Thoracic aorta (tissue), 2 donors: ENCODE measurements at places on chromosomes 11 and 22. TPM values are rescaled to one million over a fixed set of nuclear protein-coding genes. Genes with fewer than 3 reads are reported as not detected.

GAL3ST1 gene
- total RNA-seq: 1.5 TPM

YAP1 gene
- 434 TPM for total RNA-seq

ISX gene
- not detected for total RNA-seq

CASP5 gene
- total RNA-seq: not detected

- H3K4me1 ChIP-seq: no peaks in the 10 kb centered on the region
- H3K27ac ChIP-seq: no peak overlapping the region
- H3K4me3 ChIP-seq: no peak overlapping the region
- H3K27me3 ChIP-seq: no peaks in the 10 kb centered on the region
- DNase-seq: no peak
These were observed 13.0 kb downstream of the SCN4B start for GRCh38 chr11:118139578-118139977.

GRCh38 chr11:72013765-72014711 is 15.3 kb downstream of the IL18BP start:
- peak overlapping the region; percentile 14 for H3K4me3 ChIP-seq
- peak overlapping the region; percentile 49 for H3K27ac ChIP-seq
- peaks cover 49% of the 10 kb centered on the region for H3K4me1 ChIP-seq

- no peaks in the 10 kb centered on the region for H3K36me3 ChIP-seq
- H3K27ac ChIP-seq: no peak overlapping the region
- no peaks in the 10 kb centered on the region for H3K4me1 ChIP-seq
- DNase-seq: no peak
These were observed 8.0 kb upstream of the SLCO2B1 start for GRCh38 chr11:75142714-75143419.

- H3K4me3 ChIP-seq: no peak overlapping the region
- no peak for DNase-seq
- no peaks in the 10 kb centered on the region for H3K4me1 ChIP-seq
- no peak overlapping the region for H3K27ac ChIP-seq
- no peaks in the 10 kb centered on the region for H3K36me3 ChIP-seq
These were observed 18.2 kb upstream of the ELFN2 start for GRCh38 chr22:37445501-37445900.

- no peaks in the 10 kb centered on the region for H3K36me3 ChIP-seq
- H3K4me1 ChIP-seq: peaks cover 31% of the 10 kb centered on the region
- no peak for DNase-seq
- H3K27ac ChIP-seq: no peak overlapping the region
- no peaks in the 10 kb centered on the region for H3K27me3 ChIP-seq
These were observed 25.1 kb downstream of the LGR4 start for GRCh38 chr11:27447288-27448183.

GRCh38 chr11:3674189-3674588 is 3.0 kb upstream of the CHRNA10 start:
- no peak overlapping the region for H3K27ac ChIP-seq
- no peak overlapping the region for H3K4me3 ChIP-seq
- no peaks in the 10 kb centered on the region for H3K27me3 ChIP-seq
- peaks cover 56% of the 10 kb centered on the region for H3K36me3 ChIP-seq
- DNase-seq: no peak

- no peaks in the 10 kb centered on the region for H3K36me3 ChIP-seq
- H3K4me3 ChIP-seq: peak overlapping the region; percentile 69
- peak; percentile 15 for DNase-seq
- no peaks in the 10 kb centered on the region for H3K4me1 ChIP-seq
- no peak overlapping the region for H3K27ac ChIP-seq
These were observed 99.4 kb downstream of the MIAT start for GRCh38 chr22:26756675-26757293.

DNA sequence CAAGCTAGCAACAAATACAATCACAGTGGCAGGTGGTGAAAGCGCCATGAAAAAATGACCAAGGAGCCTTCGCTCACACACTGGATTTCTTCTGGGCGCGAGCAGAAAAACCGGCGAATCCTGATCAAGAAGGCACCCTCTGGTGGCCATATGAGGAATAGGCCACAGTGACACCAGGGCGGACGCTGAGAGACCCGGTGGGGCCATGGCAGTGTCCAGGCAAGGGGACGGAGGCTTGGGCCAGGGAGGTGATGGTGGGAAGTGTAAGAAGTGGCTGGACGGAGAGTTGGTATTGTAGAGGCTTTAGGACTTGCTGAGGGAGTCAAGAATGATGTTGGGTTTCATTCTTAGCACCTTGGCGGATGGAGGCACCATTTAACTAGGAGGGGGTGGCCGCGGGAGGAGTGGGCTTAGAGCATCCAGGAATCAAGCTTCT is 16.9 kb upstream of the RAC2 start:
- no peak overlapping the region for H3K27ac ChIP-seq
- H3K27me3 ChIP-seq: peaks cover 8% of the 10 kb centered on the region
- H3K4me1 ChIP-seq: no peaks in the 10 kb centered on the region
- no peaks in the 10 kb centered on the region for H3K36me3 ChIP-seq
- no peak for DNase-seq

DNA sequence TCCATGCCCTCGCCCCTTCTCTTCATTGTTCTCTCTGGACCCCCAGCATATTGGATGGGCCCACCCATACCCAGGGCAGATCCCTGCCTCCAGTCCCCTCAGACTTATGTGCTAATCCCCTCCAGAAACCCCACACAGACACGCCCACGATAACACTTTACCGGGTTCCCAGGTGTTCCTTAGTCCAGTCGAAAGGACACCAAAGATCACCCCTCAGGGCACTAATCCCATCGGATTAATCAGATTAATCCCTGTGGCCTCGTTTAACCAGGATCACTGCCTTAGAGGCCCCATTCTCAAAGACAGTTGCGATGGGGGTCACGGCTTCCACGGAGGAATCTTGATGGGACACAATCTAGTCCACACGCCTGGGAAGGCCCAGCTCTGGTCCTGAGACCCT is 80.8 kb downstream of the SHANK2 start:
- H3K27me3 ChIP-seq: no peaks in the 10 kb centered on the region
- no peaks in the 10 kb centered on the region for H3K4me1 ChIP-seq
- H3K27ac ChIP-seq: no peak overlapping the region
- no peak for DNase-seq
- H3K36me3 ChIP-seq: no peaks in the 10 kb centered on the region

DNA sequence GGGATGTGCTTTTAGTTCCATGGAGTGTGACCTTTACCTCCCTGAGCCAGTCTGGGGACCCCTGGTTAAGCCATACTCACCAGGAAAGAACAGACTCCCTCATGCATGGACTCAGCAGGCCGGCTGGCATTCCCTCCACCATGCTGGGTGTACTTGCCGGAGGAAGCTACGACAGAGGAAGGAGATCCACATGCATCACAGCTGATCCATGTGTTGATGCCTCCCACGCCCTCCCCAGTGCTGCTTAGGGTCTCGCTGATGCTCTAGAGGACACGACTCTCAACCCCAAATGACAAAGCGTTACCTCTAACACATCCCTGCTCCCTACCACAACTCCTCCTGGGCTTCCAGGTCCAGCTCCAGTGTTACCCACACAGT is 39.8 kb downstream of the GAB4 start:
- no peaks in the 10 kb centered on the region for H3K4me1 ChIP-seq
- H3K27me3 ChIP-seq: no peaks in the 10 kb centered on the region
- no peak overlapping the region for H3K4me3 ChIP-seq
- no peaks in the 10 kb centered on the region for H3K36me3 ChIP-seq
- no peak overlapping the region for H3K27ac ChIP-seq

DNA sequence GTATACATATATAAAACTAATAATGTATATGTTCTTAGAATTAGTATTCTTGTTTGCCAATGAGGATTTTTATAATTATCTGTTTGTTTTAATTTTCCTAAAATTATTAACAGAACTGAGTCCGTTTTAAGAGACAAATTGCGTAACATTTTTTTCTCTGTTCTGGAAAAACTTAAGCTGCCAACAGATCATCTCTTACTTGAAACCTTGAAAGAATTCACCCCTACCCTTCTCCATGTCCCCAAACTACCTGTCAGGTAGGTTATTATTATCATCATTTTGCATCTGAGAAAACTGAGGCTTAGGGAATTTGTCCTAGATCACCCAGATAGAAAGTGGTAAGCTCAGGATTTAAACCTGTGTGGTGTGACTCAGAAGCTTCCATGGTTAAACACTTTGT is 14.7 kb downstream of the SLC5A4 start:
- DNase-seq: no peak
- H3K27me3 ChIP-seq: no peaks in the 10 kb centered on the region
- no peaks in the 10 kb centered on the region for H3K4me1 ChIP-seq
- H3K4me3 ChIP-seq: no peak overlapping the region

DNA sequence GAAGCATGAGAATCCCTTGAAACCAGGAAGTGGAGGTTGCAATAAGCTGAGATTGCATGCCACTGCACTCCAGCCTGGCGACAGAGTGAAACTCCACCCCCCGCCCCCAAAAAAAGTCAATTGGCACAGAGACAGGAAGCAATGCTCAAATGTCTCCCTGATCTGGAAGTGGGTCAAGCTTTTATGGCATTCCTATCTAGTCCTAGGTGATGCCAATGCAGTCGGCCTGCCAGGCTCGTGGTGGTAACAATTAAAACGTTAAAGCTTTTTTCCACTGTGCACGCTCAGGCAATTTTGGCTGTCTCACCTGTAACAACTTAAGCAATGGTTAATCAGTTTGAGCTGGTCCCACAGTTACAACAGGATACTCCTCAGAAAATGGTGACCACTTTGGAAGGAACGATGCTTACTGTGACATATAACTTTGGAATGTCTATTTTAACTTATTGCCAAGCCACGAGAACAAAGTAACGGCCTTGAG is 18.9 kb upstream of the PISD start:
- H3K4me1 ChIP-seq: peaks cover 16% of the 10 kb centered on the region
- H3K27me3 ChIP-seq: no peaks in the 10 kb centered on the region
- no peak for DNase-seq
- no peak overlapping the region for H3K4me3 ChIP-seq

DNA sequence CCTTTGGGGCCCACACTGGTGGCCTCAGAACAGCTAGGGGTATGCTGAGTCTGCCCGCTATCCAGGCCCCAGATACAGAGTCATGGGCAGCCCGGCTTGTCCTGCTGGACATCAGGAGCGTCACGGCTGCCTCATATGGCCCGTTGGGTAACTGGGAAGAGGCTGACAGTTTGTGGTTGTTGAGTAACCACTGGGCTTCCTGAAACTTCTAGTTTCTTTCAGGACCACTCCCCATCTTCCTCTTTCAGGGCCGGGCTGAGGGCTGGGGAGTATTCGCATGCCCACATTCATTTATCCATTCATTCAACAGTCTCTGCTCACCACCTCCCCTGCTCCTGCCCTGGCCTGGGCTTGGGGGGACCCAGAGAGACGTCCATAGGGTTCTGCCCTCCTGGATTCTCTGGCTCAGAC is 13.4 kb upstream of the P2RY2 start:
- no peak overlapping the region for H3K4me3 ChIP-seq
- H3K4me1 ChIP-seq: peaks cover 5% of the 10 kb centered on the region
- no peaks in the 10 kb centered on the region for H3K36me3 ChIP-seq
- DNase-seq: no peak

DNA sequence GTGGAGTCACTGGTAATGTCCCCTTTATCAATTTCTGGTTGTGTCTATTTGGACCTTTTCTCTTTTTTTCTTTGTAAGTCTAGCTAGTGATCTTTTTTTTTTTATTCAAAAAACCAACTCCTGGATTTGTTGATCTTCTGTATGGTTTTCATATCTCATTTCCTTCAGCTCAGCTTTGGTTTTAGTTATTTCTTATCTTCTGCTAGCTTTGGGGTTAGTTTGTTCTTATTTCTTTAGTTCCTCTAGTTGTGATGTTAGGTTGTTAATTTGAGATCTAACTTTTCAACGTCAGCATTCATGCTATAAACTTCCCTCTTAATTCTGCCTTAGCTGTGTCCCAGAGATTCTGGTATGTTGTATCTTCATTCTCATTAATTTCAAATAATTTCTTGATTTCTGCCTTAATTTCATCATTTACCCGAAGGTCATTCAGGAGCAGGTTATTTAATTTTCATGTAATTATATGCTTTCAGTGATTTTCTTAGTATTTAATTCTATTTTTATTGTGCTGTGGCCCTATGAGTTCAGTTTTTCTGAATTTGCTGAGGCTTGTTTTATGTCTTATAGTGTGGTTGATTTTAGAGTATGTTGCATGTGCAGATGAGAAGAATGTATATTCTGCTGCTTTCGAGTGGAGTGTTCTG is 29.0 kb downstream of the PI4KA start:
- H3K27me3 ChIP-seq: no peaks in the 10 kb centered on the region
- H3K4me1 ChIP-seq: no peaks in the 10 kb centered on the region
- no peak overlapping the region for H3K27ac ChIP-seq

DNA sequence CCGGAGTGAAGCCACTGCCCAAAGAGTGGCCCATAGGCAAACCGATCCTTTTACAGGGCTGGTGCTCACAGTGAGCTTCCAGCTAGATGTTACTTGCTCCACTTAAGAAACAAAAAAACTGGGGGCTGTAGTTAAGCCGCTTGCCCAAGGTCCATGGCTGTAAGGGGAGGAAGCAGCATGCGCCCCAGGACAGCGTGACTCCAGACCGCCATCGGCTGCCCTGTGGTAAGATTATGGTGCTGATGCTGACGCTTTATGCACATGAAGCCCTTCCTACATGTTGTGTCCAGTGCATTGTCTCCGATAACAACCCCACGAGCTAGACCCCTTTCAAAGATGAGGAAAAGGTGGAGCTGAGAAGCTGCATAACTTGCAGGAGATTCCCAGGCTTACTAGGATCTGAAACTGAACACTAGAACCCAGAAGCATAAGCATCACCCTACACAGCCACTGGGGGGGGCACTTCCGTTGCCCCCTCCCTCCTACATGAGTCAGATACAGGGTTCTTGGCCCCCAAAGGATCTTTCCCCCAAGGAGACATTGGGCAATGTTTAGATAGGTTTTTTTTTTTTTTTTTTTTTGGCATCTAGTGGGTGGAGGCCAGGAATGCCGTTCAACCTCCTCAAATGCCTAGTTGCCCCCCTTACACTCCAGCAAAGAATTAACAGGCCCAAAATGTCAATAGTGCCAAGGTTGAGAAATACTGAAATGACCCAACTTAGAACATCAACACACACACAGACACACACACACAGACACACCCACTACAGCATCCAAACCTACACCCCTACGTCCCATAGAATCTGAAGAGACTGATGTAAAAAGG is 53.9 kb downstream of the MN1 start:
- peaks cover 26% of the 10 kb centered on the region for H3K4me1 ChIP-seq
- H3K27me3 ChIP-seq: no peaks in the 10 kb centered on the region
- peak overlapping the region; percentile 46 for H3K4me3 ChIP-seq
- no peak for DNase-seq
- H3K27ac ChIP-seq: peak overlapping the region; percentile 86

DNA sequence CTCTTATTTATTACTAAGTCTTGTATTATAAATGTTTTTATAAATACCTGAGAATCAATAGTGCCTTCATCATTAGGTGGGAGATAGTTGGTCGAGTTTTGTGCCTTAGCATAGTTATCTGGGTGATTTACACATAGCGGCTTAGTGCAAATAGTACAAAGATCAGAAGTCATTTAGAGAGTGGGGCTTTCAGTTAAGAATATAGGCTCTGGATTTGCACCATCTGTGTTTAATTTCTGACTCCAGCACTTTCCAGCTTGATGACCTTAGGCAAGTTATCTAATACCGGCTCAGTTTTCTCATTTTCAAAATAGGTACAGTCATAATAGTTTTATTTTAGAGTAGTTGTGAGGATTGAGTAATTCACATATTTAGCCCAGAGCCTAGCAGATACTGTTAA is 26.4 kb downstream of the PDE3B start:
- H3K36me3 ChIP-seq: no peaks in the 10 kb centered on the region
- DNase-seq: no peak
- H3K27ac ChIP-seq: no peak overlapping the region
- no peak overlapping the region for H3K4me3 ChIP-seq
